ENCODE measurements at places on chromosomes 3 and 15. TPM values are rescaled to one million over a fixed set of nuclear protein-coding genes. Genes with fewer than 3 reads are reported as not detected.

The GOLGA8J gene
- not detected for polyA plus RNA-seq

The SSUH2 gene
- 4.4 TPM for polyA plus RNA-seq

The TRIM59 gene
- polyA plus RNA-seq: 5.5 TPM

The EPHB3 gene
- polyA plus RNA-seq: 20.2 TPM

The MOBP gene
- polyA plus RNA-seq: not detected

The ABI3BP gene
- 21.1 TPM for polyA plus RNA-seq

The CRABP1 gene
- 3.3 TPM for polyA plus RNA-seq

- peak; percentile 52 for DNase-seq
Measured at GRCh38 chr15:31295658-31296057, 31.0 kb upstream of the KLF13 start.

DNA sequence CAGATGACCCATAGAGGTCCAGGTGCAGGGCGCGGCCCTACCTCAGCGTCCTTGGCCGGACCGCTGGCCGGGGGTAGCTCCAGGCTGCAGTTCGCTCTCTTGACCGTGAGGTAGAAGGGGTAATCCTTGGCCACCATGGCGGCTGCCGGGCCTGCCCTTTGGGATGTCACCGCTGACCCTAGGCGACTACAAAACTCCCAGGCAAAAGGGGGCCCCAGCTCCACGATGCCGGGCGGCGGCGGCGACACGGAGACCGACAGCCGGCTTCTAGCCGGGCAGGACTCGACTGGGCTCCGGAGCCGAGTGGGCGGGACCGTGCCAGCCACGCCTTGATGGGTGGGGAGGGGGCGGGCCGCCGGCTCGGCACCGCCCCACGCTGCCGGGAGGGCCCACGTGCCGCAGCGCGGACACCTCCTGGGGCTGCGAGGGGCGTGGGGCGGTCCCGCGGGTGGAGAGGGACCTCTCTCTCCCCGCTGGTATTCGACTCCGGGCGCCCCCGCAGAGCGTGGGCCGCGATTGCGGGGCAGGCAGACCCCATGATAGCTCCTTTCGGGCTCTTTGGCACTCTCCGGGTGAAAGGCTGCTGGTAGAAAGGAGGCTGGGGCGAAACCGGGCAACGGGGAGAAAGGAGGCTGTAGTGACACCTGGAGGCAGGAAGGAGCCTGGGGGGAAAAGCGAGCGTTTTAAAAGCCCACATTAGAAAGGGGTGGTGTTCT, at the start of gene ARHGEF3:
Gene ARHGEF3 (minus strand): TSS at position 288 of the 716 bp plus-strand sequence. CDS start 151 bp downstream, at position 137.
- peak; percentile 90 for DNase-seq

DNA sequence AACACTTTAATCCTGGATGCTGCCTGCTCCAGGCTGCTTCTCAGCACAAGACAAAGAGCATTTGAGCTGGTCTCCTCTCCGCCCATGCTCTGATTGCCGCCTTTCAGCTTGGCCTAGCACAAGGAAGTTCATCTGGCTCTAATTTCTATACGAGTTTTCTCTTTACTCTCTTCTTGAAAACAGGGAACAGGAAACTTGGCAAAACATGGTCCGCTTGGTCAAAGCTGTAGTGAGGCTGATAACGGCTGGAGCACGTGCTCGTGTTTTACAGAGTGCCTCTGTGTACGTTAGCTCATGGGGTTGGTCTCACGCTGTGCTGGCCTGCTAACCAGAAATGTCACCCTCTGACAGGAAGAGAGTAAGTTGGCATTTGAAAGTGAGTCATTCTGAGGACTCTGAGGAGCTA, 19.2 kb downstream of the RARRES1 start:
- DNase-seq: no peak

GRCh38 chr3:25035526-25035925, 392.5 kb upstream of the RARB start:
- DNase-seq: no peak

DNA sequence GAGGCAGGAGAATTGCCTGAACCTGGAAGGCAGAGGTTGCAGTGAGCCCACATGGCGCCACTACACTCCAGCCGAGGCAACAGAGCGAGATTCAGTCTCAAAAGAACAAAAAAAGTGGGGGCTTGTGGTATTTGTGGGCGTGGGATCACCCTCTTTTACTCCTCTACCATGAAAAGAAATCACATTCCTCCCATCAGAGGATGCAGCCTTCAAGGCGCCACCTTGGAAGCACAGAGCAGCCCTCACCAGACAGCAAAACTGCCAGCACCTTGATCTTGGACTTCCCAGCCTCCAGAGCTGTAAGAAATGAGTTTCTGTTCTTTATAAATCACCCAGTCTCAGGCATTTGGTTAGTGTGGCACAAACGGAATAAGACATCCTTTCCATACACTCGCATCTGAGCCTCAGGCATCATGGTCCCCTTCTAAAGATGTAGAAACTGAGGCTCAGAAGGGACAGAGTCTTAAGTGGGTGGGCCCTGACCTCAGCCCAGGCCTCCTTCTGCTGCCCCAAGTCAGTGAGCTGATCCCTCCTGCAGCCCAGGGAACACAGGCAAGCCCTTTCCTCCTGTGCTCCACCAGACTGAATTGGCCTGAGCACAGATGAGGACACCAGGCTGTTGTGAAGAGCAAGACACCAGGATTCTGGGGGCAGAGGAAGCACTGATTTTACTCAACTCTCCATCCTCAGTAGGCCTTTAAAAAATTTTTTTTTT, 201.7 kb upstream of the LINGO1 start:
- DNase-seq: peak; percentile 7

GRCh38 chr15:96330064-96330449, 443 bp upstream of the NR2F2 start:
- DNase-seq: peak; percentile 92

GRCh38 chr3:161647936-161648470, 151.4 kb downstream of the OTOL1 start:
- DNase-seq: no peak

GRCh38 chr3:153163393-153163724, 1.3 kb downstream of the RAP2B start:
- no peak for DNase-seq

GRCh38 chr3:46890132-46890531, 12.6 kb downstream of the PTH1R start:
- no peak for DNase-seq

- DNase-seq: no peak
Measured at GRCh38 chr15:40543631-40544294, 21.1 kb downstream of the CCDC32 start.

GRCh38 chr3:184338511-184338945, 1.1 kb downstream of the FAM131A start:
- peak; percentile 96 for DNase-seq

- DNase-seq: no peak
Measured at GRCh38 chr3:111998636-111999483, at the start of gene TAGLN3. Gene TAGLN3 (plus strand): TSS chr3:111998922. CDS start chr3:111999423, 501 bp downstream.

DNA sequence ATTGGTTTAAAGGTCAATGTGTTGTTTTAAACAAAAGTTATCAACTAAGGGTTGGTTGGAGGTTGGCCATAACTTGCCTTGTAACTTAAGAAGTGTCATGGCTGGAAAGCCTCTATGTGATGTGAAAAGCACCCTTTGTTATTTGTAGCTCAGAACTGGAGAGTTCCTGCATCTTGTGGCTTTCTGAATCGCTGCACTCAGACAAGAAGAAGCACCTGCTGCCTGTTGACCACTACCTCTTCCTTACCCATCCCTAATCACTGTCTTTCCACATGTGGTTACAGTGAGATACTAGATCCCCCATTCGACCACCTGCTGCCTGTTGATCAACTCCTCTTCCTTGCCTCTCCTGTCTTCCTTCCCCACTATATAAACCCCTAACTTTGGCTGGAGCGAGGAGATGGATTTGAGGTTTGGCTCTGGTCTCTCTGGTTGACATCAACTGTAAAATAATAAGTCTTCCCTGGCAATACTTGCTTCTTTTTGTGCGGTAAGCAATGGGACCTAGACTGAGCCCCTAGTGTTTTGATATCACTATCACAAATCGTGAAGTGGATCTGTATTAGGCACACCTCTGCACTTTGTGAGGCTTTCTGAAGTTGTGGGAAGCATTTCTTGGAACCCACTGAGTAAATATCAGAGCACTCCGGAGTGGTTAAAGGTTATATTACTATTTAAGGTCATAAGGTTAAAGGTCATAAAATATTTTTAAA, 13.8 kb downstream of the RPL39L start:
- DNase-seq: no peak

DNA sequence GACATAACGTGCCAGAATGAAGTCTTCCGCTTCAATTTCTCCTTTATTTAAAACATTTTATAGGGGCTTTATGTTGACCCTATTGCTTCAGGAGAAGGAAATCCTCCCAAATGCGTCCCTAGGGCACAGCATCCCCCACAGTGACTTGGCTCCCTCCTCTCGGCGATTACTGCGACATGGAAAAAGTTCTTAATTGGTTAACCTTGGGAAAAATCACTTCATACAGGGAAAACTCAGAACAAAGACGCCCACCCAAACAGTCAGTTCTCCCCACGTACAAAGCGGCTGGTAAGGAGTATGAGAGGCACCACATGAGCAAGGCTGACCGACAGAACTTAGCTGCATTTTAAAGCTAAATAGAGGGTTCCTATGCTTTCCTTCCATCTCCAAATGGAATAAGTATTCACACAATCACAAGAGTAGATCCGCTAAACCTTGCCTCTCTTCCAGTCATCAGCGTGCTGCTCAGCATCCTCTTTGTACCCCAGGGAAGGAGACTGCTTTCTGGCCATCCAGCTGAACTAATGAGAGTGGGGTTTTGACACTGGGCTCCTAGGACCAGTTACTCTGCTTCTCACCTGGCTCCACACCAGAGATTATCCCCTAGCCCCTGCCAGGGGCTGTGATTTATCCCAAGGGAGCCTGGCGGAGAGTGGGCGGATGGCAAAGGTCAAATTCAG, 415.3 kb upstream of the WNT5A start:
- DNase-seq: no peak

- peak; percentile 37 for DNase-seq
Measured at GRCh38 chr15:101458158-101458900, 31.2 kb downstream of the PCSK6 start.

DNA sequence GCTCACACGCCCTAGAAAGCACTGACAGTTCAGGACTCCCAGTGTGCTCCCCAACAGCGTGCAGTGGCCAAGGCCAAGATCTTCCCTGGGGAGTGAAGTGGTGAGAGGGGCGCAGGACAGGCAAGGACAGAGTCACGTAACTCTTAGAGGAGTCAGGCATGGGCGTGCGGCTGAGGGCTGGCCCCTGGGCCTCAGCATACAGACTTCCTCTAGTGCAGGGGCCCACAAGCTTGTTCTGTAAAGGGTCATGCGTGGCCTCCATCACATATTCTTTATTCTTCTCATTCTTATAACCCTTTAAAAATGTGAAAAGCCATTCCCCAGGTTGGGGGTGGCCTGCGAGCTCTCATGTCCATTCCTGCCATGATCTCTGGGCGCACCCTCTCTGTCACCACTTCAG, 25.2 kb downstream of the TMEM43 start:
- DNase-seq: no peak
